Activated CD8-positive, alpha-beta T cell treated with anti-CD3 and anti-CD28 coated beads for 36 hours (primary cell): ENCODE measurements at places on chromosomes 7 and 10. TPM values are rescaled to one million over a fixed set of nuclear protein-coding genes. Genes with fewer than 3 reads are reported as not detected.
A peak's percentile ranks its signal among the peaks of the same experiment; 100 is the strongest.

DNA sequence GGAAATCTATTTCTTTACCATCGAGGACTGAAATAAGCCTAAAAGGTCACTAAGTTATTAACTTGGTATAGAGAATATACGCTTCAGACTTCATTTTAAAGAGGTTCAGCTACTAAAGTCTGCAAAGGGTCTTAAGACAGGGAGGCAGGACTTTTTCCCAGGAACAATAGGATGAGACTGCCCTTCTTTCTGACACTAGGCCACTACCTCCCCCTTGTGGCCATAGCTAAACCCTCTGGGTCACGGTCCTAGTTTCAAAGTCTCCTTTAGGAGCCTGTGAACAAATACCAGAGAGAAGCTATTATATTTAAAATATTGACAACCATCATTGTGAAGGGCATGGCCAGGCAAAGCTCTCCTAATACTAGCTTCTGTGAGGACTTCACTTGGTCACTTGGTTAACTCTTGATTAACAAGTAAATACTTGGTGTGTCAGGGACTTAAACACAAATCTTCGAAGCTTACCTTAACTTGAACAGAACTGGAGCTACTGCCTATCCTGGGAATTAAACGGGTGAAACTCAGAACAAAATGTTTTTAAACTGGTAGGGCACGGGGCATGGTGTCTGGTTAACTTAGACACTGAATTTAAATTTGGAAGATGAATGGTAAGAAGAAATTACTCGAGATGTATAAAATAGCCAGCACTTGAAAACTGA is 75.6 kb downstream of the CCDC6 start:
- DNase-seq: peak; percentile 41

GRCh38 chr7:74282748-74283459 is 6.3 kb upstream of the CLIP2 start:
- DNase-seq: no peak

GRCh38 chr7:66728571-66728970 is 12.0 kb upstream of the RABGEF1 start:
- no peak for DNase-seq

DNA sequence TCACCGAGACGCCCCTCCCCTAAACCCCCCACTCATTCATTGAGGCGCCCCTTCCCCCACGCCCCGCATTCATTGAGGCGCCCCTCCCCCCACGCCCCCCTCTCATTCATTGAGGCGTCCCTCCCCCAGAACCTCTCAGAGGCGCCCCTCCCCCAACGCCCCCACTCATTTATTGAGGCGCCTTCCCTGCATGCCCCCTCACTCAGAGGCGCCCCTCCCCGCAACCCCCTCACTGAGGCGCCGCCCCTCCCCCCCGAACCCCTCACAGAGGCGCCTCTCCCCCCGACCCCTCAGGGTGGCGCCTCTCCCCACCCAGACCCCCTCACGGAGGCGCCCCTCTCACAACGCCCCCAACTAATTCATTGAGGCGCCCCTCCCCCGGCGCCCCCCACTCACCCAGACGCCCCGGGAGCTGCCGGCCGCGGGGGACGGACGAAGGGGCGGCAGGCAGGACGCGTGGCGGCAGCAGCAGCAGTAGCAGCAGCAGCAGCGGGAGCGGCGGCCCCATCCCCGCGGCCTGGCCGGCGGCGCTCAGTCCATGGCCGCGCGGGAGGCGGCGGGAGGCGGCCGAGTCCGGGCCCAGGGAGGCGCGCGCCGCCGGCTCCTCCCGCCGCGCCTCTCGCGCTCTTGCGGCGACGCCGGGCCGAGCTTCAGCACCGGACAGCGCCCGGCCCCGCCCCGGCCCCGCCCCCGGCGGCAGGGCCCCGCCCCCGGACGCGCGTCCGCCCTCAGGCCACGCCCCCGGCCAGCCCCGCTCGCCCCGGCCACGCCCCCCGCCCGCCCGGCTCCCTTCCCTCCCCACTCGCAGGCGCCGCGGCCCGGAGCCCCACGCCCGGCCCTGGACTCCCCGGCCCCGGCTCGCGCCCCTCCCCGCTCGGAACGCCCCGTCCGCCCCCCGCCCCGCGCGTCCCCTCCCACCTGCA is at the start of gene PTPRN2:
PTPRN2 (minus strand) TSS at position 662 of the 923 bp plus-strand sequence.
- peak; percentile 55 for DNase-seq

- no peak for DNase-seq
These were observed 33.6 kb downstream of the TCERG1L start for GRCh38 chr10:131277969-131278368.

DNA sequence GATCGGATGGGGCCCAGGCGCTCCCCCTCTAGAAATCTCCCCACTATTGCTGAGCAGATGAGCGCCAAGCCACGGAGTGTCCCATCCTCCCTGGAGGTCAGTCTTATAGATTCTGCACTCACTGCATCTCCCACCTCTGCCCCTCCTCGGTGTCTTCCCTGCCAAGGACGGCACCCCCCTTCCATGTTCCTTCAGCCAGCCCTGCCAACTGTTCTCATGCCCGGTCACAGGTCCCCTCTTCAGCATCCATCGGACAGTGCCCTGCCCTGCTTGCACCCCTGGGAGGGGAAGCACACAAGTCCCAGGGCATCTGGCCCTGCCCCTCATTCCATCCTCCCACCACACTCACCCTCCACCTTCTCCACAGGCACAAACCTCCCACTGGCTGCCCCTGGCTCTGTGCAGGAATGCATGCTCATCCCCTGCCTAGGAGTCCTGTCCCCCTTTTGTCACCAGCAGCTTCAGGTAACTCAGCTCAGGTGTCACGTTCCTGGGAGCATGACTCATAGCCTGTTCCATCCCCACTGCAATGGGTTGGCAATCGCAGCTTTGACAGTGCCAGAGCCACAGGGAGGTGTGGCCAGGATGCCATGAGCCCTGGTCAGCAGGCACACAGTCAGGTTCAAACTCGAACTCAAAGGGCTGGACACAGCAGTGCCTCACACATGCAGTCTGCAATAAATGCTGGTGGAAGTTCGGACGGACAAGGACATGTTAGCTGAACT is 234.7 kb upstream of the TCERG1L start:
- no peak for DNase-seq

- DNase-seq: no peak
These were observed 43.5 kb downstream of the ST8SIA6 start for GRCh38 chr10:17410907-17411306.

GRCh38 chr10:121710971-121711370 is 112.7 kb upstream of the FGFR2 start:
- DNase-seq: no peak

DNA sequence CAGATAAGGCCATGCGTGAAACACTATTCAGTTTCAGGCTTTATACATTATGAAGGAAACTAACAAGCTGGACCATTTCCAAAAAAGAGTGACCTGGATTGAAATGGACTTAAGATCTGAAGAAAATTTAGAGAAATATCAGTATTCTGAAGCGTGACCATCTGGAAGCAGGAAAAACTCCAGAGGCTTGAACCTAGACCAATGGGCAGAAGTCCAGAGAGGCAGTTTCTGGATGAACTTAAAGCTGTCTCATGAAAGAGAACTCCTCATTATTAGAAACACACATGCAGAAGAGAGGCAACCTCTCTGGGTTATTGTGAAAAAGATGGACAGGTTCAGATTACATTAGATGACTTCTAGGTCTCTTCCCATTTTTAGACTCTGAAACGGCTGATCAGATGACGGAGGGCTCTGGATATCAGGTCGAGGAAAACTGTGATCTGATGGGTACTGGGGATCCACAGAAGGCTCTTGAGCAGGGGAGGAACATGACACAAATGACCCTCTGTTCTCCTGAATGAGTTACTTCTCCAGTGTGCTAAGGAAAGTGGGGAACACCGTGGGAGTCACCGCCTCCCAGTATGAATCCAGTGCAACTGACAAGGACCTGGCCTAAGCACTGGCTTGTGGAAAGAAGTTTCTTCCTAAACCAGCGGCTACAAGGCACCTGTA is 116.5 kb downstream of the SPDYE5 start:
- DNase-seq: no peak

DNA sequence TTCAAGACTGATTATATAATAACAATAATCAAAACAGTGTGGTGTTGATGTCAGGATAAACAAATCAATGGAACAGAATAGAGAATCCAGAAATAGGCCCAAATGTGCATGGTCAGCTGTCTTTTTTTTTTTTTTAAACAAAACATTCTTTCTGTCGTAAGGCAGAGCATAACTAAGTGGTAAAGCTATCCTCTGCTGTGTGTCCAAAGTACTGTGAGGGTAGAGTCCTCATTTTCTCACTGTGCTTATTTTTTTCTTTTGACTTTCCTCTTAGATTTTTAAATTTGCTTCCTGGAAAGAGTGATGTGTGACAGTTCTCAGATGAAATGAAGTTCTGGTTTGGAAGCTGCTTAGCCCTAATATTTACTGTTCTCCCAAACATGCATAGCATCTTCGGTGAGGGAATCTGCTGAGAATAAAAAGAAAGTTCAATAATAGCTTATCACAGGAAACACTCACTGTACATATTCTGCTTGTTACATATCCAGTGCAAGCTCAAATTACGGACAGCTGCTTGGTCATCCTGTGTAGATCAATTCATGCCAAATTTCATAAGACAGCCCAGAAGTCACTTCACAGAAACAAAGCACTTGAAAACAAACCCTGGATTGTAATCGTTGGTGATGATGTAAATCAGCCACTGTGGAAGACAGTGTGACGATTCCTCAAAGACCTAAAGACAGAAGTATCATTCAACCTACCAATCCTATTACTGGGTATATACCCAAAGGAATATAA is 423.9 kb downstream of the NEBL start:
- DNase-seq: no peak

DNA sequence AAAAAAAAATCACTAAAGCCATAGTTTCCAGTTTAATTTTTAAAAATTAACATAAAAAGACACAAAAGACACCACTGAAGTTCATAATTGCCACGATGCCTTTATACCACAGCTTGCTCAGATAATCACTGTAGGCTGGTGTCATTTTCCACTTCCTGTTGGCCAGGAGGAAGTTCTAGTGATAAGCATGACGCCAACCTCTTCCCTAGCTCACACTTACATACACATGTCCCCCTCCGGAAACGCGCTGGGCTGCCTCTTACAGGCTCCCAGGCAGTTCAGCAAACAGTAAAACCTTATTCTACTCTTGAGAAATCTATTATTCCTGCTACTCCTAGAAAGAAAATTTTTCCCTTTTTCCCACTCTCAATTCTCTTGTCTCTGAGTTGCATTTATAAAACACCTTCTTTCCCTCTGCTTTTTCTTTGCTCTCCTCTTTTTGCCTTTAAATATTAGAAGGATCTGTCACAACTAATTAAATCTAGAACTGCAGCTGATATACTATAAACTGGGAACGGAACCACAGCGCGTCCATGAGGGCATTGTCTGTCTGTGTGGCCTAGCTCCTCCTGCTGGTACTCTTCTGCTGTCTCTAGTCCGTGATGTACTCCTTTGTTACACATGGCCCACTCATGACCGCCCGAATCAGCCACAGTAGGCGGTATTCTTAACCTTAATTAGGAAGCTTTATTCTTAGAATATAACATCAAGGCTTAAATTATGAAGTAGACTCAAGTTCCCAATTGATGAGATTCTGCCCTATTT is 664.9 kb downstream of the CNTNAP2 start:
- DNase-seq: no peak

- no peak for DNase-seq
These were observed 228.7 kb upstream of the CCDC6 start for GRCh38 chr10:60135020-60135419.

GRCh38 chr10:127275793-127276450 is 79.5 kb upstream of the INSYN2A start:
- no peak for DNase-seq

PLXDC2 gene
- not detected for total RNA-seq

CH25H gene
- total RNA-seq: not detected
